ENCODE measurements at places on chromosomes 5 and 9.

DNA sequence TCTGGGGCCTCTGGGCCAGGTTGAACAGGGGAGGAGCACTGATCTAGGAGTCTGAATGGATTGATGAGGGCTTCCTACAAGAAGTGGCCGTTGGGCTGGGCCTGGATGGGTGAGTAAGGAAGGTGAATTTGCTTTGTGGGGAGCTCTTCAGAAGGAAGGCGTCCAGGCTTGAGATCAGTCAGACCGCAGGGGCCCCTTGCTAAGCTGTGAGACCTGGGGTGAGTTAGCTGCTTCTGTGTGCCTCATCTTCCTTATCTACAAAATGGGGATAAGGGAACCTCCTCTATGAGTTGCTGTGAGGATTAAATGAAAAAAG, 1.1 kb upstream of the SYNPO start:
- no peak for DNase-seq

DNA sequence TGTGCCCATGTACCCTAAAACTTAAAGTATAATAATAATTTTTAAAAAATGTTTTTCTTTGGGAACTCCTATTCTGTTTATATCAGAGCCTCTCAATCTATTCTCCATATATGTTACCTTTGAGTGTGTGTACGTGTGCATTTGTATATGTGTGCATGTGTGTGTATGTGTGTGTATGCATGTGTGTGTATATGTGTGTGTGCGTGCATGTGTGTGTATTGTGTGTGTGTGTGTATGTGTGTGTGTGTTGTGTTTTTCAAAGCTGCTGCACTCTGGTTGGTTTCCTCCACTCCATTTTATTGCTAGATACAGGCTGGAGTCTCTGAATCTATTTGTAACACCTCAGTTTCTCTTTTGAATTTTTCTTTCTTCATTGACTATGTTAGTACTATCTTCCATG, 20.0 kb downstream of the SURF6 start:
- no peak for DNase-seq

- DNase-seq, result no peak
Measured at GRCh38 chr9:133770076-133770777, 32.1 kb upstream of the SARDH start.

DNA sequence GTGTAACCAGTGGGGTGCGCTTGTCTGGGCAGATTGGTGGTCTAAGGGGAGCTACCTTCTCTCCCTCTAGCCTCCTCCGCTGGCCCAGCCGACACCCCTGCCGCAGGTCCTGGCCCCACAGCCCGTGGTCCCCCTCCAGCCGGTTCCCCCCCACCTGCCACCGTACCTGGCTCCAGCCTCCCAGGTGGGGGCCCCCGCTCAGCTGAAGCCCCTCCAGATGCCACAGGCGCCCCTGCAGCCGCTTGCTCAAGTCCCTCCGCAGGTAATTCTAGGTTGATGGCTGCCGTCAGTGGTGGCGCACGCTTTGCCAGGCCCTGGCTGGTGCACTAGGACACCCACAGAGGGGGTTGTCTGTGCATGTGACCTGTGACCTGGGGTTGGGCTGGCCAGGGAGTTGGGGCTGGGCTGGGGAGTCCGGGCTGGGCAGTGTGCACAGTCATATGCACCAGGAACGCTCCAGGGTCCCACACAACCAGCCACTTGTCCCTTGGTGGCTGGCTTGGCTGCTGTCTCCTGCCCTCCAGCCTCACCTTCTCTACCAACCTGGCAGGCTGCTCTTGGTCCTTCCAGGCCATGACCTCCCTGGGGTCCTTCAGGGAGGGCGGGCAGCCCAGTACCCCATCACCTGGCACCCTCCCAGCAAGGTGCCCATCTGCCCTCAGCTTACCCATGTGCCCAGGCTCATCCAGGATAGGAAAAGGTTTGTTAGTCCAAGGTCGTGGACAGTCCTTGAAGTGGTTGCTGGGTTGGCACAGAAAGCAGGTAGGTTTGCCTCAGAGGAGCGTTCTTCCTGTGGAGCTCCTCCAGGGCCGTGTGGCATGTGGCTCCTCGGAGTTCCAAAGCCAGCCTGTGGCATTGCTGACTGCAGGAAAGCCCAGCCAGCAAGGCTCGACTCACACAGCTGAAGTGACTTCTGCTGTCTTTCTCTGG, 73.2 kb downstream of the WNK2 start:
- DNase-seq, result peak; percentile 19

DNA sequence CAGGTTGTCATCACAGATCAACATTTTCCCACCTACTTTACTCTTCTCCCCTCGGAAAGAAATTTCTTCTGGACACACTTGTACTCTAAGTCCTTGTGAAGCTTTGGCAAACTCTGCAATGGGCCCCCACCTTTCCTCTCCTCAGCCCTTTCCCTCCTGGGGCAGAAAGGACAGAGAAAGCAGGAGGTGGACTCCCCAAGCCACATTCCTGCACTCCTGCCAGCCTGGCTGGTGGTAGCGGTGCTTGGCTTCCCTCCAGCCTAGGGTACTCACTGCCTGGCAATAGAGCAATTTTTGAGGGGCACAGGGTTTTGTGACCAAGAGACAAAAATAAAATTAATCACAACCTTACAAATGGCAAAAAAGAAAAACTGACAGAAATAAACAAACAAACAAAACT, 451.4 kb downstream of the ZSWIM6 start:
- DNase-seq, result no peak

DNA sequence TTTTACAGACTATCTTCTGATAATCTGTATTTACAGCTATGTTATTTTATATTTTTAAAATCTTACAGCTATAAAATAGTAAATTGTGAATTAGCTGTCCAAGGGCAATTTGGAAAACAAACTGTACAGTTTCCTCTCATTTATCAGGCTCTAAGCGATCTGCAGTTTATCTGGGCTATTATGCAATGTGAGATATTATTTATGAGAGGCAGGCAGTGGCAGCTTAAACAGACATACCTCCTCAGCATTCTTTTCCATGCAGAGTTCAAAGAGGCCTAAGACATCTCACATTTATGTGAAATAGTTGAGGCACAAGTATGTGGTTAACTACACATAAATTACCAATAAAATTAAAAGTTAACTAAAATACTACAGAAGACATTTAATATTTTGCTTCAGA, 10.2 kb downstream of the NIPSNAP3B start:
- no peak for DNase-seq

- DNase-seq, result no peak
Measured at GRCh38 chr5:122967625-122968024, 68.9 kb downstream of the PPIC start.

- no peak for DNase-seq
Measured at GRCh38 chr5:59528202-59528862, 365.2 kb downstream of the PDE4D start.

DNA sequence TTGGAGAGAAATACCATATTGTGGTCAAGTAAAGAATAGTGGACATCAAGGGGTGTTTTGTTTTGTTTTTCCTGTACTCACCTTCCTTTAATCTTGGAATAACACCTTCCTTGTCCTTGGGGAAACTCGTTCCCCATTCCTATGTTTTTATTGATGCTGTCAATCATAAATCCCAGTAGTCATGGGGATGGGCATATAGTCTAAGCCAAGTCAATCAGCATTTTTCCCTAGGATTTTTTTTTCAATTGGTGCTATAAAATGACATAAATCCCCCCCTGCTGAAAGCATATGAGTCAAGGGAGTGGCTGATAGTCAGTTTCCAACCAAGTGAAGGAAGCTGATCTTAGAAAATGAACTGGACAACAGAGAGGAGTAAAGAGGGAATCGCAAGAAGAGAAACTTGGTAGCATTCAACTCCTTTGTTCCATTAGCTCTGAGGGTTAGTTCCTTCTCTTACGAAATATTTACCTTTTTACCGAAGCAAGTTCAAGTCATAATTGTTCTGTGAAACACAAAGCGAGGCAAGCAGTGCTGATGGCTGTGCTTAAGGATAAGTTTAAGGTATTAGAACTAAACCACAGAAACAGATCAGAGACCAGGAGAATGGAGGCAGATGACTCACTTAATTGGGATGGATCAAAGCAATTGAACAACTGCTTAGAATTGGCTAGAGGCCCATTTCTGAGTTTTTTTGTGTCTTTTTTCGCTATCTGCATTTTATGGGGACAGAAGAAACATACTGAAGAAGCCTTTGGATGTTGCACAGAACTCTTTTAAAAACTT, 218.6 kb downstream of the SEMA6A start:
- no peak for DNase-seq

GRCh38 chr9:20321423-20322082, 300.7 kb downstream of the MLLT3 start:
- no peak for DNase-seq

DNA sequence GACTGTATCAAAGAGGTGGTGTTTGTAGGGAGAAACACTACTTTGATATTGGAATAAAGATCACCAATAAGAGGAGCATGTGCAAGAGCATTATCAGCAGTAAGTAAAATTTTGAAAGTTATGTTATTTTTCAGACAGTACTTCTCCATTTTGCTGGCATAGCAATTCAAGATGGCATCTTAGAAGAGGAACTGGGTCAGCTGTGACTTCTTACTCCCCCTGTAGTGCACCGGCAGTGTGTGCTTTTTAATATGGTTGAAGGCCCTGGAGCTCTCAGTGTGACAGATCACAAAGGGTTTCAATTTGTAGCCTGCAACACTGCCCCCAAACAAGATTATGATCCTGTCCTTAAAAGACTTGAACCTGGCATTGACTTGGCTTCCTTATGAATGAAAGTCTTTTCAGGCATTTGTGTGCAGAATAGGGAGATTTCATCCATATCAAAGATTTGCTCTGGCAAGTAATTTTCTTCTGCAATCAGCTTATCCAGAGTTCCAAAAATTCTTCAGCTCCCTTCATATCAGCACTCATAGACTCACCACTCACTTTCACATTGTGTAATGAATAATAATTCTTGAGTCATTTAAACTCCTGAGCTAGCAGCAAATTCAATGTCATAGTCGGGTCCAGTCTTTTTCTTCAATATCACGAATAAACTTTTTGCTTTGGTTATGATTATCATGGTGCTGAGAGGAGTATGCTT, 105.7 kb upstream of the MAMDC2 start:
- no peak for DNase-seq

DNA sequence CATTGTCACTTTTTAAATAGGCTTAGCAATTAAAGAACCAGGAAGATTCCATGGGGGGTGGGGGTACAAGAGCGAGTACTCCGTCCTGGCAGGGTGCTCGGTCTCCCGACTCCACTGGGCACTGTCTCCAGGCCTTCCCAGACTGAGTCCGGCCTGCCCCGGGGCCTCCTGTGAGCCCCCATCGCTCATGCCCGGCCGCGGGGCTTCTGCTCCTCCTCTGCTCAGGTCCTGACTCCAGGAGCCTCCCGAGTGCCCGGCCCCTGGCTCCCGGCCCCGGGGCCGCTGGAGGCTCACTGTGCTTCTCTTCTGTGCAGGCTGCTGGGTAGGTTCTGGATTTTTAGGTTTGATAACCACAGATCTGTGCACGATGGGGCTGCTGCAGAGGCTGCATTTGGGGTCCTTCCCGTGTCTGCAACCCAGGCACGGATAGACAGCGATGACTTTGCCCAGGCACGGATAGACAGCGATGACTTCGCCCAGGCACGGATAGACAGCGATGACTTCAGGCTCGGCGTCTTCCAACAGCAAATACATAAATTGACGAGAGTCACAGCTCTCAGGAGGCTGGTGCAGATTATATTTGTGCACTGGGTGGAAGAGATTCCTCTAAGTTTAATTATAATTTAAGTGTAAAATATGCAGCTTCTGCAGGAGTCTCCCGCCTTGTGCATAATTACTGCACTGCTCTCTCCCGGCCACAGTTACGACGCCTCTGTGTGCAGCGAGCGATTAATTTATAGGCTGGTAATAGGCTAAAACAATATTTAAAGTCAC, 74.8 kb upstream of the RXRA start:
- no peak for DNase-seq

DNA sequence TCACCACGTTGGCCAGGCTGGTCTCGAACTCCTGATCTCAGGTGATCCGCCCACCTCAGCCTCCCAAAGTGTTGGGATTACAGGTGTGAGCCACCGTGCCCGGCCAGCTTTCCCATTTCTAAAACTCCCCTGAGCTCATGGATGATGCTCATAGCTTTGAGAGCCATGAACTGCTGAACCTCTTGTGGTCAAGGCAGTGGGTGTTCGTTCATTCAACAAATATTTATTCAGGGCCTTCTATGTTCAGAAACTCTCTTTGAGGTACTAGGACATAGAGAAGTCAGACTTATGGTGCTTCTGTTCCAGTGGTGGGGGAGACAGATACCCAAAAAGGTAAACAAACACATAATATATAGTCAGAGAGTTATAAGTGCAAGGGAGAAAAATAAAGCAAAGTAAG, 2.7 kb downstream of the BSPRY start:
- DNase-seq, result no peak

GRCh38 chr5:39217365-39218281, 1.7 kb downstream of the FYB1 start:
- DNase-seq, result peak; percentile 85

GRCh38 chr9:130446101-130446861, 1.5 kb downstream of the ASS1 start:
- no peak for DNase-seq

- no peak for DNase-seq
Measured at GRCh38 chr9:91082731-91083130, 279.0 kb downstream of the AUH start.

DNA sequence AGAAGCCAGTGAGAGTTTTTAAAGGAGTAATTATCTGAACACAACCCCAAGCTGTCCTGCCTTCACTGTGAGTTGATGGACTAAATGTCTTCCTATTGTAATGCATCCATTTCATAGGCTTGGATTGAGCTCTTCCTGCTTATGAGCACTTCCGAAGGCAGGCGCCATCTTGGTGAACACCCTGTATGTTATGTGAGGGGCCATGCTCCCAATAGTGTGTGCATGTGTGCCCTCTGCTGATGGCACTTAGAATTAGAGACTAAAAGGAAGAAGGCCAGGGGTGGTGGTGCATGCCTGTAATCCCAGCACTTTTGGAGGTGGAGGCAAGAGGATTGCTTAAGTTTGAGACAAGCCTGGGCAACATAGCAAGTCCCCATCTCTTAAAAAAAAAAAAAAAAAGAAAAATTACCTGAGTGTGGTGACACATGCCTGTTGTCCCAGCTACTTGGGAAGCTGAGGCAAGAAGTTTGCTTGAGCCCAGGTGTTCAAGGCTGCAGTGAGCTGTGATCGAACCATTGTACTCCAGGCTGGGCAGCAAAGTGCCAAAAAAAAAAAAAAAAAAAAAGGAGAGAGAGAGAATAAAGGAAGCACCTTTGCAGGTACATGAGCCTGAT, 65.0 kb downstream of the C9orf152 start:
- no peak for DNase-seq

GRCh38 chr5:56128113-56128512, 105.0 kb downstream of the ANKRD55 start:
- peak; percentile 46 for DNase-seq

DNA sequence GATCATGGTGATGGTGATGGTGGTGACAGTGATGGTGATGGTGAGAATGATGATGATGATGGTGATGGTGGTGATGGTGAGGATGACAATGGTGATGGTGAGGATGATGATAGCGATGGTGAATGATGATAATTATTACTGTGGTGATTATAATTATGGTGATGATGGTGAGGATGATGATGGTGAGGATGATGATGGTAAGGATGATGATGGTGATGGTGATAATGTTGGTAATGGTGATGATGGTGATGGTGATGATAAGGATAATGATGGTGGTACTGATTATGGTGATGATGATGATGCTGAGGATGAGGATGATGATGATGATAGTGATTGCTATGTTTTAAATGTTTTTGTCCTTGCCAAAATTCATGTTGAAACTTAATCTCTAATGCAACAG, 37.3 kb upstream of the HRH2 start:
- no peak for DNase-seq
